ENCODE measurements at places on chromosomes 12 and 14.

GRCh38 chr14:67683842-67684241 is 9.4 kb upstream of the VTI1B start:
- DNase-seq, result no peak

GRCh38 chr12:132102297-132102696 is 41.8 kb downstream of the DDX51 start:
- no peak for DNase-seq

DNA sequence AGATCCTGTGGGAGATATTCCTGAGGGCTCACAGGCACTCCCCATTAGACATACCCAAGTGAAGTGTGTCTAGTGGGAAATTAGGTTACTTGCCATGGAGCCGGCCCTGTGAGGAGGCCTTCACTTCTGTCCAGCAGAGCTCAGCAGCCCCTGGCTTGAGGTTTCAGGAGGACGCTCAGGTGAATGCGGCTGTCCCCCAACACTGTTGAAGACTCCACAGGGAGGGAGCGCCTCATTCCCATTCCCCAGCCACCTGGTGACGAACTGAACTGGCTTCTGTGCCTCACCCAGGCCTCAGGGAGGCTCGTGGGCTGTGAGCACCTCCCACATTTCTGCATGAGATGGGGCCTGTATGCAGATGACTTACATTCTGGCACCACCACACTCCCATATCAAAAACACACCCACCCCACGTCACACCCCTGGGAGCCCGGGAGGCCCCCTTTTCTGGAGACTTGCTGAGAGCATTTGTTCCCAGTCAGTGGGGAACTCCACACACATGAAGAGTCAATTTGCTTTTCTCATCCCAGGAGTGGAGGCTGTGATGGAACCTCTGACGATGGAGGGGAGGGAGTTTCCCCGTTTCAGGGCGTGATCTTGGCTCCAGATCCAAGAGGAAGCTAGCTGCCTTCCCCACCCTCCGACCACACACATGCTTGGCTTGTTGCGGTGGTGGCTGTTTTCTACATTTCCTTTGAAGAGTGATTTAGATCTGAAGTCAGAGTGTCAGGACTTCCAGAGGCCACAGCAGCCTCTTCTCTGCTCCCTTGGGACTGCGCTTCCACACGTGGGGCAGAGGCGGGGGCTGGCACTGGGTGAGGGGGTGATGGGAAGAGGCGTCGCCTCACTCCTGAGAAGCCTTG is 120.7 kb downstream of the ADGRD1 start:
- DNase-seq, result no peak

- no peak for DNase-seq
These were observed 80.8 kb downstream of the PAPOLA start for GRCh38 chr14:96582995-96583394.

- DNase-seq, result no peak
These were observed 142.4 kb downstream of the OTOGL start for GRCh38 chr12:80241576-80242273.

DNA sequence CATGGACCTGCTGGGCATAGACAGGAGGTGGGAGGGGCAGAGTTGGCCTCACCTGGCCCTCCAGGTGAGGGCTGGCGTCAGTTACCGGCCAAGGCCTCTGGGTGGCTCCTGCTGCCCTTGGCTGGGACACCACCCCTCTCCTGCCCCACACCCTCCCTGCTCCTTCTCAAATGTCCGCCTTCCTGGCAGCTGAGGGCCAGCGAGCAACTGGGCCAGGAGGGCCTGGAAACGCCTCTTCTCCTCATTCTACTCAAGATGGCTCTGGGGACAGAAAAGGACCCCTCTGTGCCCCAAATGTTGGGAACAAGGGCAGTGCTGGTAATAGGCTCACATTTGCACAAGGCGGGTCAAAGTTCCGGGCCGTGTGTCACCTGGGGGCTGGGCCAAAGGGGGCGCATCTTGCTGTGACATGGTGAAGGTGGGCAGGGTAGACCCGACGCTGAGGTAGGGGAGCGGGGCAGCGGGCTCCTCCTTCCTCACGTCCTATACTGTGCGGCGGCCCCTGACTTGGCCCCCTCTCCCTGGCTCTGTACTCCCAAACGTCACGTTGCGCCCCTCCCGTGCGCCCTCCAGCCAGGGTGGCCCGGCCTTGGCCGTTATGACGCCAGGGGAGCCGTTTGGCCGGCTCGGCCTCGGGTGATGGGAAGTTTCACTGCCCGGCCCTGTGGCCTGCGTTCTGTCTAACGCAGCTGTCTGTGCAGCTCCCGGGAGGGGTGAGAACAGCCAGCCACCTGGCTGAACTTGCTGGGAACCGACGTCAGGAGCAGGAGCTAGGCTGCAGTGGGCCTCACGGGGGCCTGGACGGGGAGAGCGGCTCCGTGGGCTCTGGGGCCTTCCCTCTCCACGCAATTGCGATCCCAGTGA is 18.0 kb upstream of the DLK1 start:
- no peak for DNase-seq

DNA sequence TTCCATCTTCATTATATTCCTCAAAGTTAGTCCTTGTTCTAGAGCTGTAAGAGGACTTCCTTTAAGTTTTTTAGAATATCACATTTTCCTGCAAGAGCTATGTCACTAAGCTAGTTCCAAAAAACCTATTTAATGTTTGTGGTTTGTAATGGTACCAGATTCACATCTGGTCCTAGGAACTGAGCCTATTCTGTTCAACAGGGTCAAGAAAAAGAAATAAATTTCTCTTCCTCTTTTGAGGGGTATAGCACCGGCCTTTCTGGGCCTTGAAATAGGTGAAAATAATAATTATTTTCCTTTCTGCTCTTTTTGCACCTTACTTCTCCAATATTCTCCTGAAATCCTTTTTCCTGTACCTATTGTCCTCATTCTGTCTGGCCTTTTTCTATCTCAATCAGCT is 3.6 kb upstream of the STXBP6 start:
- no peak for DNase-seq

GRCh38 chr12:106288494-106289195 is 13.9 kb upstream of the TCP11L2 start:
- DNase-seq, result no peak

DNA sequence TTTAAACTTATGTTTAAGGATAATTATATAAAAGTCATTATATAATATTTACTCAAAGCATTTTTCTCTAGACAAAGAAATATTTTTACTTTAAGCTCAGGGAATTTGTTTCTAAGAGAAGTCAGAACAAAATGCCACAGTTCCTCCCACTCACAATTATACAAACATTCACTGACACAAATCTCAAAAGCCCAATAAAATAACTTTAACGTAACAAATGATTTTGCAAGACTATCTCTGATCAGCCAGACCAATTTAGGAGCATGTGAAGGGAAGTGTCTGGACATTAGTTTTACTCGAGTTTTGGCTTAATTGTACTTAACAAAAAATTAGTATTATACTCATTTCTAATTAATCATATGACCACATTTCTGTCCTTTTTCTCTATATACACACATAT is 41.2 kb downstream of the COCH start:
- no peak for DNase-seq

DNA sequence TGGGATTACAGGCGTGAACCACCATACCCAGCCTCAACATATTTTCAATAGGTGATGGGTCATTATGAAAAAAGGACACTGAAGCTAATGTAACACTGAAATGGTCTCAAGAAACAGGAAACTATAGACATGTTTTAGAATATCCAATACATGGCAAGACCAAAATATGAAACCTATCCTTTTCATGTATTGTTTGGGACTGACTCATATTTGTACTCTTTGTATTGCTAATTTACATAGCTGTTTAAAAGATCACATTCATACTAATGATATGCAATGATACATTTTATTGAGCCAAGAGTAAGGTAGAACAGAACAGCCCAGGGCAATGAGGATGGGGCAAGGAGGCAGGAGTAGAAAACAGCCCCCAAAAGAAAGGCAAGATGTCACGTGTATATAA is 32.6 kb downstream of the RESF1 start:
- DNase-seq, result no peak

DNA sequence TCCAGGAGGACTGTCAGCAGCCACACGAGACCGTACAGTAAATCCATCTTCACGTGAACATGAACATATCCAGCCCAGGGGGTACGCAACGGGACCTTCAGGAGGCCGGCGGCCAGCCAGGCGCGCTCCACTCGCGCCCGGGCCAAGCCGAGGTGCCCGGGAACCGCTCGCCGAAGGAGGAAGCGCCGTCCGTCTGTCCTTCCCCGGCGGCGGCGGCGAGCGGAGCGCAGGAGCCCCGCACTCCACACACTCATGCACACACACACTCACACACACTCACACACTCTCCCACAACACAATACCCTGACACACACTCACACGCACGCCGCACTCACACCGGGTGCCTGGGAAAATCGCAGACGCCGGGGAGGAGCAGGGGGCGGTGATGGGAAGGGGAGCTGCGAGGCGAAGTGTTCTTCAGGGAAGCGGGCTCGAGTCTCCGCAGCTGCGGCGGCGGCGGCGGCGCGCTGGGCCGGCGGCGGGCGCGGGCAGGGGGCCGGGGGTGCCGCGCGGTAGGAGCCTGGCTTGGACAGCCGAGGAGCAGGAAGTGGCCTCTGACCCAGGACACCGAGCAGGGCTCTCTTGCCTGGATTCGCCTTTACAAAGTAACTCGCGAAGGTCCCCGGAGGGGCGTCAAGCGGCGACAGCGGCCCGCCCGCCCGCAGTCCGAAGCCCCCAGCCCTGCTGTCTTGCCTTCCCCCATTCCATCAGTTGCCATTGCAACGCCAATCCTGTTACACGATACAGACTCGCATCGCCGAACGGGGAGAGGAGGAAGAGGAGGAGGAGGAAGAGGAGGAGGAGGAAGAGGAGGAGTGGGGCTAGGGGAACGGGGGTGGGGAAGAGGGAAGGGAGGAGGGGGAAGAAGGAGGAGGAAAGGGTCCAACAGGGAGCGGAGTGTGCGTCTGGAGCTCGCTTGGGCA is 601 bp downstream of the MDGA2 start:
- no peak for DNase-seq

DNA sequence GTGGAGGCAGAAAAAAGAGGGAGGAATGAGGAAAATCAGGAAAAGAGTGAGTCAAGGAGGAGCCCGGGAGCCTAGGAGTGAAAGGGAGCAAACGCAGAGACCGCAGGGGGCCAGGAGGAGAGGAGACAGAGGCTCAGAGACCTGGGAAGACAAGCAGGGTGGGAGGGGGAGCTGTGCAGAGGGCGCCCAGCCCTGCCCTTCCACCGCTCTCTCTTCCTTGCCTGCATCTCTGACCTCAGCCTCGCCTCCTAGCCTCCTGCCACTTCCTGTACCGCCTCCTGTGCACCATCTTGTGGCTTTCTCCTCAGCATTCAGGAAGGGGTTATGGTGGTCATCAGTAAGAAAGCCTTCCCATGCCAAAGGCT is 1.3 kb downstream of the CLSTN3 start:
- DNase-seq, result no peak

- no peak for DNase-seq
These were observed 868 bp downstream of the CATSPERB start for GRCh38 chr14:91731018-91731417.

GRCh38 chr12:81759190-81760051 is at the start of gene PPFIA2:
Gene PPFIA2, minus strand, starts transcription at chr12:81759350.
- DNase-seq, result peak; percentile 35

GRCh38 chr12:117468016-117468415 is 106.6 kb upstream of the NOS1 start:
- no peak for DNase-seq

DNA sequence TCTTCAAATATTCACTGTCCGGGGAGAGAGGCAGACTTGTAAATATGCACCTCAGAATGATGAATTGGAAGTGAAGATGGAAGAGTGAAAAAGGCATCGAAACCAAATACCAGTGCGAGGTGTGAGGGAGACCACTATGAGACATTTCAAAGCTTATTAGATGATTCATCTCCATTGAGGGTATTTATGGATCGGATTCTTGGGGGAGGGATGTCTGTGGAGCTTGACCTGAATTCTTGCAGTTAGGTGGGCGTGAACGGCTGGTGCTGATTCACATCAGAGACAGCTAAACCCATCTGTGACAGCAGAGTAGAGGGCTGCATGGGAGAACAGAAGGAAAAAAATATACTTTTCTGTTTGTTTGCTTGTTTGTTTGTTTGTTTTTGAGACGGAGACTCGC is 677.2 kb downstream of the AACS start:
- DNase-seq, result no peak

DNA sequence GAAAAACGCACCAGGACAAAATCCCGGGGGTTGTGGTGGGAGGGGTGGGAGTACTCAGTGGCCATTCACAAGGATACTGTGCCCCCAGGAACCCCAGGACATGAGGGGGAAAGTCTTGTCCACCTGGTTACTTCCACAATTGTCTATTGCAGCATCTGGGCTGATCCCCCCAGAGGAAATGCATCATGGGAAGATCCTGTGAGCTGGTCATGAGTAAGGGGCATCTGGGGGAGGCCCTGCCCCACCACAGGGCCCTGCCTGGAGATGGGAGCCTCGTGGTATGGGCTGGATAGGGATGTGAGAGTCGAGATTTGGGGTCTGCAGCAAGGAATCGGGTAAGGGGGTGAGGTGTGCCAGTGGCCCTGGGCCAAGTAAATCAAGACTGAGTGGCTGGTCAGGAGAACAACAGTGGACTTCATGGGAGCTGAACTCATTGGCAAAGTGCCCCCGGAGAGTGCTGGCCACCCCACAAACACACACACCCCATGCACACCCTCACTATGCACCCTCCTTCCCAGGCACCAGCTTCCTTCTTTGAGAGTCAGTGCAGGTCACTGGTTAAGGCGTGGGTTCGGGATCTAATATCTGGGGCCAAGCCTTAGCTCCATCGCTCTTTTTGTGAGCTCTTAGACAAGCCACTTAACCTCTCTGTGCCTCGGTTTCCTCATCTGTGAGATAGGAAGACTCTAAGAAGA is 3.0 kb upstream of the SERPINA1 start:
- no peak for DNase-seq

- DNase-seq, result peak; percentile 66
These were observed 466 bp downstream of the SAV1 start for GRCh38 chr14:50667684-50667995.

GRCh38 chr12:65858831-65859230 is 34.5 kb downstream of the HMGA2 start:
- no peak for DNase-seq

GRCh38 chr12:113368331-113368730 is 9.9 kb downstream of the PLBD2 start:
- DNase-seq, result no peak

- no peak for DNase-seq
These were observed 27.1 kb downstream of the CLIP1 start for GRCh38 chr12:122395319-122395718.

DNA sequence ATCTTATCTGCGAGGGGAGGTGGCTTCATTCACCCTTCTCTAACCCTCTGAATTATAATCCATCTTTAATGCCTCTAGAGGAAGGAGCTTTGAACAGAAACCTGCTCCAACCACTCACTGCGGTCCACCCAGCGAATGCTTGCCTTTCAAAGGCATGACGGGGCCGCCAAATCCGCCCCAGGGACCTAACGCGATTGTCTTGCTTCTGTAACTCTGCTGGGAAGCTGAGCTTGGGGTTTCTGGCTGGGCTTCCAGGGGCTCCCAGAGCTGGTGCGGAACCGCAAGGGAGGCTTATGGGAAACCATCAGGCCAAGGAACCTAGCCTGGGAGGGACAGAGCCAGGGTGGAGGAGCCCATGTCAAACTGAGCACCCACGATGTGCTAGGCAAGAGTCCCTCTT is 231.2 kb upstream of the LHX5 start:
- DNase-seq, result no peak

DNA sequence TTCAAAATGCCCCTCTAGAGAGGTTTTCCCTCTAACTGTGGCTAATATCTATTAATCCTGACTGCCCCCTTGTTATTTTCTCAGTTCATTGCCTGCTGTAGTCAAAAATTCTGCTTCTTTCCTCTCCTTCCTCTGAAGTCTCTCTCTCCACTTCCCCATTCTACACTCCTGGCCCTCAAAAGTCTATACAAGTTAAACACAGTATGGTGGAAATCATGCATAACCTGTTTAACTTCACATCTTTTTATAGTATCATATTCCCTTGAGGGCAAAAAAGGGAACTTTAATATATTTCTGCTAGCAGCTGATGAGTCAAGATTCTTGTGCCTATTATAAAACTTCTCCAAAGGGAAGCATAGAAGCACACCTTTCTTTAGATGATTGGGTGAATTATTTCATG is 16.7 kb downstream of the GRIP1 start:
- no peak for DNase-seq
